Right ventricle myocardium superior (tissue), 1 donor: ENCODE measurements at places on chromosomes 12 and 14. TPM values are rescaled to one million over a fixed set of nuclear protein-coding genes. Genes with fewer than 3 reads are reported as not detected.

Gene NR1H4
- total RNA-seq = not detected

Gene EID3
- total RNA-seq = 1.2 TPM

Gene E2F7
- 0.08 TPM for total RNA-seq

DNA sequence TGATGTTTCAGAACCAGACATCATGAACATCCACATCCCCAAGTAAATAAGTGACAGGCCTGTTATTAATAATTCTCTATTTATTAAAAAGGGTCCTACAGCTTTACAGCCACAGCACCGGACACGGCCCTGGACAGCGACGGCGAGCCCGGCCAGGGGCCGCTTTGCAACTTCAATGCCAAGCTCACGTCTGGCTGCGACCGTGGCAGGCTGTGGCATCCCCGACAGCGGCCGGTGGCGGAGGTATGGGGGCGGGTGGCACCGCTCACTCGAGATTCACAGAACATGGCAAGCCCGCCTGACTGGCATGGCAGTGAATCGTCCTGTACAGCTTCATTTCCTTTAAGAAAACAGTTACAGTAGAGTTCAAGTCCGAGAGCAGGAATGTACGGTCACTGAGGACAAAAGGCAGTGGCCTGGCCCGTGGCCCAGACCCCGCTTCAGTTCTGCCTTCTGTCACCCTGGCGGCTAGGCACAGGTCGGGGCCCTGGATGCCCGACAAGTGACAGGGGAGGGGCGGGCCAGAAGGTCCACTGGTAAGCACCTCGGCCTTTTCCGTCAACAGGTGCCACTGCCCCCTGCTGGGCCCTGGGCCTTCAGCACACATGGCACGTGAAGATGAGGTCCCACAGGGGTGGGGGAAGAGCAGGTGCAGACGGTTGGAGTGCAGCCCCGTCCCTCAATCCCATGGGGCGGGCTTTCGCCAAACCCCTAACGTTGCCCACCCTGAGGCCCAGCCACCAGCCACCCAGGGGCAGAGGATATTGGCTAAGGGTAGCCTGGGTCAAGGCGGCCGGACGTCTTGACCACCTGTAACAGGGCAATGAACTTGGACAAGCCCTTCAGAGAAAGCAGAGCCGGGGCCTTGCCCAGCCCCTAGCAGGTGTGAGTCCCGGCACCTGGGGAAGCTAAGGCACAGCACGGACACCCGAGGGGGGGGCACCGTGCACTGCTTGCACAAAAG lies 30.3 kb downstream of the HIP1R start:
- peak; percentile 76 for DNase-seq

- no peak for DNase-seq
Measured at GRCh38 chr14:73936548-73936947, 13.3 kb downstream of the FAM161B start.

GRCh38 chr14:70018713-70019211 lies 139.5 kb downstream of the SMOC1 start:
- peak; percentile 50 for DNase-seq
